ENCODE measurements at places on chromosomes 2 and 18. TPM values are rescaled to one million over a fixed set of nuclear protein-coding genes. Genes with fewer than 3 reads are reported as not detected.

The SCYGR6 gene
- not detected for total RNA-seq

The SCYGR1 gene
- total RNA-seq = not detected

The TNFAIP6 gene
- total RNA-seq = 41.6 TPM

The SLC19A3 gene
- 0.18 TPM for total RNA-seq

The PRSS56 gene
- not detected for total RNA-seq

The SPIRE1 gene
- 26.4 TPM for total RNA-seq

The CRYGB gene
- total RNA-seq = not detected

The SPP2 gene
- total RNA-seq = not detected

All from smooth muscle cell of the umbilical artery (primary cell).